ENCODE measurements at places on chromosomes 6 and 20.
A peak's percentile ranks its signal among the peaks of the same experiment; 100 is the strongest.

DNA sequence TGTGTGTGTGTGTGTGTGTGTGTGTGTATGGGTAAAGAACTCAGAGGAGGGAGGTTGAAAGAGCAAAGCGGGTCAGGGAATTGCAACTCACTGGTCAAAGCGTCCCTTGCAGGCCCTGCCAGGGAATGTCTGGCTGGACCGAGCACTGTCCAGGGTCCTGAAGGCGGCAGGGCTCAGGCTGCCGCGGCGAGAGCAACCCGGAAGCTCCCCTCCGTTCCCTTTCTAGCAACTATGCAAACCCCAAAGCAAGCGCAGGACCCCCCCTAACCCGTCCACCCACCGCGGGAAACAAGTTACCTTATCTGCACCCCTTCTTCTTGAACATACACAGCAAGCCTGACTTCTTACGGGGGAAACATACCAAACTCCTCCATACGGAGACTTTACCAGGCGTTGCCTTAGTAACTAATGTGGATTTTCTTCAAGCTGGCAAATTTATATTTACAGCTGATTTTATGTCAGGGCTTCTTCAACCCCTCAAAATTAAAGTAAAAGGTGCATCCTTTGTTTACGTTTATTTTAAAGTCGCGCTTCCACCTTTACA lies 538 bp upstream of the GRM1 start:
- DNase-seq, result no peak

- DNase-seq, result no peak
Measured at GRCh38 chr6:155197932-155198331, 65.9 kb upstream of the CLDN20 start.

DNA sequence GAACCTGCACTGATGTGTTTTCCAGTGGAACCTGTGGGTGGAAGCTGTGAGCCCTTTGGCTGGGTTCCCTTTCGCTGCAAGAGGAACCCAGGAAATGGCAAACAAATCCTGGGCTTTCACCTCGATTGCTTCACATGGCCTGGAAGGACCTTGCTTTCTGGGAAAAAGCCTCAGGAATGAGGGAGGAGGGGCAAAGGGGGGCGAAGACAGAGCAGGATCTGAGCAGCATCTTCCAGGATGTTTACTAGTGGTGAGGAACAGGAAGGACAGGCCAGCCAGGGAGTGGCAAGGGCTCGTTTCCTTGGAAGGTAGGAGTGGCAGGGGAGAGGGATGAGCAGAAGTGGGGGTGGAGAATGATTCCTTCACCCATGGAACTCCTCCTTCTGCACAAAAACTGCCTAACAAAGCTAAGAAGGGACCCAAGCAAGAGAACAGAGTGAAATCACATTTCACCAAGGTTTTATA lies 5.9 kb downstream of the SLC2A10 start:
- no peak for DNase-seq

DNA sequence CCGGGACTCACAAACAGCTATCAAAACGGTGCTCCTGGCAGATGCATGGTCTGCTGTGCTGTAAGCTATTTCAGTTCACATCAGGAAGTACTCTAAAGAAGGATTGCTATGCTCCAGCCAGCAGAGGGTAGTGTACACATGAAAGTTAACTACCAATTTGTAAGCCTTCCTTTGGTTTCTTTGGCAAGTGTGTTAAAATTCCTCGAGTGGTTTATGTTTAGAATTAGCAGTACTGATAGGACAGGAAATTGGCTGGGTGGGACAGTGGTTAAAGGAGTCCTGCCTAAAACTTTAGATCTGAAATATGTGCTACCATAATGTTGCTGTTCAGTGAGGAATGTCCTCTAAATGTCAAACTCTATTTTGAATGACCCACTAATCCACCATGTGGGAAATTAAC lies 47.4 kb downstream of the TRMT11 start:
- no peak for DNase-seq

DNA sequence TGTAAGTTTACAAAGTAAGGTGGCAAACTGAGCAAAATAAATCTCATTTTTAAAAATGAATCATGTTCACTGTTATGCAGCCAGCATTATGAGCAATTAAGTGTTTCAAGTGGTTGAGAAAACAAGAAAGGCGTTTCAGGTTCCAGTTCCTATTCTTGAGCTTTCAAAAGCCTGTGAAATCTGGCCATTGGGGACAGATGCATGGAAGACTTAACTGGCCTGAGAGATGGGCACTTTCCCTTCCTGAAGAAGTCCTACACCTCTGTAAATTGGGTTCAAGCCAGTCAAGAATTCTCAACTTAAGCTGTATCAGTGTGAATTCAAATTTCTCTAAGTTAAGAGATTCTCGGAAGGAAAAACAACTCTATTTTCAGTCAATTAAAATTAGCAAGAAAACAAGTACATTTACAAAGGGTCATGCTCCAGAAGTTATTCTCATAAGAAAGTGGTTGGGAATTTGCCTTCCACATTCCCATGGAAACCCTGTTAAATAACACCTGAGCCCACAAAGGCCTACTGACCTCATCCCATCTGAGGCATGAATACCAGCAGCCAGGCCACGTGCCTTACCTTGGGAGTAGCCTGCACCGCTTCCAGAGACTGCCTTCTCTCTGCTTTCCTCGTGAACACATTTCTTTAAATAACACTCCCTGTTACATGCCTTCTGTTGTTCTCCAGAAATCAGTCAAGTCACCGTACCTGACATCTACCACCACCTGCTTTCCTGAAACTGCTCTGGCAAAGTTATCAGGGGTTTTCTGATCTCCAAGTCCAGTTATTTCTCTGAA lies 19.4 kb downstream of the MAP3K5 start:
- no peak for DNase-seq

- no peak for DNase-seq
Measured at GRCh38 chr6:104541411-104541810, 318.3 kb downstream of the HACE1 start.

- no peak for DNase-seq
Measured at GRCh38 chr6:37068356-37069270, 63.2 kb downstream of the FGD2 start.

DNA sequence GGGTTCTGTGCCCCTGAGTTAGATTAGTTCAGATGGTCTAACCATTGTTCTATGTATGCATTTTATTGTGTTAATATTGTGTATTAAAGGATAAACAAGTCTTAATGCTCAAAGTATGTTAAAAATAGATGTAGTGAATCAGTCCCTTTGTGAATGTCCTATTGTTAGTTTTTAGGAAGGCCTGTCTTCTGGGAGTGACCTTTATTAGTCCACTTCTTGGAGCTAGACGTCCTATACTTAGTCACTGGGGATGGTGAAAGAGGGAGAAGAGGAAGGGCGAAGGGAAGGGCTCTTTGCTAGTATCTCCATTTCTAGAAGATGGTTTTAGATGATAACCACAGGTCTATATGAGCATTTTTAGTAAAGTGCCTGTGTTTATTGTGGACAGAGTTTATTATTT lies 12.3 kb upstream of the HMGN4 start:
- no peak for DNase-seq

DNA sequence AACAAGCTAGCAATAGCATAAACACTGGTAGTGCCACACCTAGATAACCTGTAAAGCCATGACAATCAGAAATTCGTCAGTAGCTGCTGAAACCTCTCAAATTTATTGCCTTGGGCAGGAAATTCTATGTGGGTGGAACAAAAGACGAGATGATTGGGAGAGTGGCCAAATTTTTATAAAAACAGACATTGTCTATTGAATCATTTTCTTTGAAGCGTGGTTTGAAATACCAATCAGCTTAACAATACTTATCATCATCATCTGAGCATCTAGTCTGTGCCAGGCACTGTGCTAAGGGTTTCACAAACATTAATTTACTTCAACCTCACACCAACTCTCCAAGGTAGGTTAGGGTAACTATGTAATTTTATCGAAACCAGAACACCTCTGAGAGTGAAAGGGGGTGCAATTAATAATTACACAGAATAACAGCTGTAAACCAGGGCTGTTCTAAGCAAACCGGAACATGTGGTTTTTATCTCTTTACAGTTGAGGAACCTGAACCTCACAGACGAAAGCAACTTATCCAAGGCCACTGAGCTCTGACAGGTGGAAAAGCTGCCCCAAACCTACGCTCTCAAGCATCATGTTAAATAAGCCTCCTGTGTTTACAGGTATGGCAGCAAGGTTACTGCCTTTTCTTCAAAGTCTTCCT lies 43.4 kb downstream of the NHSL1 start:
- DNase-seq, result no peak

- DNase-seq, result no peak
Measured at GRCh38 chr6:139361211-139361610, 13.2 kb downstream of the CITED2 start.

DNA sequence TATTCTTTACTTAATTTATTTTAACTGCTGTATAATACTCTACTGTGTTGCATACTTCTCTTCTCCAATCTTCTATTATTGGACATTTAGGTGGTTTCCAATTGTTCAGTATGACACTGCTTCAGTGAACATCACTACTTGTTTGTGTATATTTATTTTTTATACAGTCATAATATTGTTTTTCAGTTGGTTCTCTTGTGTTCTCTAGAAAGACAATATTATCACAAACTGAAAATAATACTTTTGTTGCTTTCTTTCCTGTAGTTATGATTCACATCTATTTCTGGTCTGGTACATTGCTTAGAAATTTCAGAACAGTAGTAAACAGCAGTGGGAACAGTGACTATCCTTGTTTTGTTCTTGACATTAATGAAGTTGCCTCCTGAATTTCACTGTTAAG lies 62.8 kb upstream of the GTSF1L start:
- DNase-seq, result no peak

GRCh38 chr20:4089756-4090487 lies 74.6 kb upstream of the RNF24 start:
- no peak for DNase-seq

GRCh38 chr6:148502083-148502772 lies 159.6 kb downstream of the SASH1 start:
- DNase-seq, result no peak

GRCh38 chr20:50304923-50305635 lies 114.4 kb downstream of the CEBPB start:
- no peak for DNase-seq

GRCh38 chr6:138432063-138432356 lies 28.0 kb downstream of the HEBP2 start:
- DNase-seq, result no peak

DNA sequence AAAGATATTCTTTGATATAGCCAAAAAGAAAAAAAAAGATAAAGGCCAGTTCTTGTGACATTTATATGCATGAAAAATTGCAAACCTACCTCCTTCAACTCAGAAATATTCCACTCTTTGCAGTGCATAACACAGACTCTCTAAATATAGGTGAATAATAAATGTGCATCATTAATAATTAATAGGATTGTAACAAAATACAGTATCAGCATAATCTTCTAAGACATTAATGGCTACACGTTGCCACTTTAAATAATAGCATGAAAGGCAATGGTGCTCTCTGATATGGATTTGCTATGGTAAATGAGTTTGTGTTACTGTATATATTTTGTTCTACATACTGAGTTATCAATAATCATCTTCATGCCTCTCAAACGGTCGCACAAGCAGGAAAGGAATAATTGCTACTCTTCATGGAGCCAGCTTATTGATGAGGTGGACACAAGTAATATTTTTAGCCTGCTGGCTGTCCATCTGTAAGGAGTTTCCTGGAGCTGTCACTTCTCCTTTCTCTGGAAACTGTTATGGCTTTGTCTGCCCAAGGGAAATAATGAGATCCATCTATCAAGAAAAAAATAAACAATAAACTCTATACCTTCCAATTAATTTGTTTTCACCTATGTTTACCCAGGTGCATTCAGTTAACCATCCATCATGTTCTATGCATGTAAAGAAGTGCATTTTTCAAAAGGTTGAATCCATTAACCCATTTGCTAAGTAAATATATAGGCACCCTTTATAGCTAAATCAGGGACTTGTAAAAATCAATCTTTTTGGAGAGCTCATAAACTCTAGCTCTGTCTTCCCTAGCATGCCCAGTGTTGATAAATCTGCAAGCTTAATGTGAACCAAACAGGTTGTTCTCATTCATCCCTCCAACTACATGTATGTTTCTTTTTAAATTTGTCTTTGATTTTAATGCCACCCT lies 253.0 kb downstream of the NKAIN2 start:
- peak; percentile 99 for DNase-seq

DNA sequence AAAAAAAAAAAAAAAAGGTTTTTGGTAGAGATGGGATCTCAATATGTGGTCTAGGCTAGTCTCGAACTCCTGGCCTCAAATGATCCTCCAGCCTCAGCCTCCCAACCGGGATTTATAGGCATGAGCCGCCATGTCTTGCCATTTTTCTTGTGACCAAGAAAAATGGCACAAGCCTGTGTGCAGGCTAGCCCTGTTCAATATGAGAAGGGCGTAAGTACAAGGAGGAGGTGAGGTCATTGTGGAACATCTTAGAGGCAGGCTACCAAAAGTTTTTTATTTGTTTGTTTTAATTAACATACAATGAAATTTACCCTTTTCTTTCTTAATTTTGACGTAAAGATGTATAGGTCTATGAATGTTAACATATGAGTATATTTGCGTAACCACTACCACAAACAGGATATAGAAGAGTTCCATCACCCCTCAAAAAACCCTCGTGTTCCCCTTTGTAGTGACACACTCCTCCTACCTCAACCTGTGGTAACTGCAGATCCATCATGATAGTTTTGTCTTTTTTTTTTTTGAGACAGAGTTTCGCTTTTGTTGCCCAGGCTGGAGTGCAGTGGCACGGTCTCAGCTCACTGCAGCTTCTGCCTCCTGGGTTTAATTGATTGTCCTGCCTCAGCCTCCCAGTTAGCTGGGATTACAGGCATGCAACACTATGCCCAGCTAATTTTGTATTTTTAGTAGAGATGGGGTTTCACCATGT lies 28.3 kb upstream of the KIF3B start:
- DNase-seq, result no peak

DNA sequence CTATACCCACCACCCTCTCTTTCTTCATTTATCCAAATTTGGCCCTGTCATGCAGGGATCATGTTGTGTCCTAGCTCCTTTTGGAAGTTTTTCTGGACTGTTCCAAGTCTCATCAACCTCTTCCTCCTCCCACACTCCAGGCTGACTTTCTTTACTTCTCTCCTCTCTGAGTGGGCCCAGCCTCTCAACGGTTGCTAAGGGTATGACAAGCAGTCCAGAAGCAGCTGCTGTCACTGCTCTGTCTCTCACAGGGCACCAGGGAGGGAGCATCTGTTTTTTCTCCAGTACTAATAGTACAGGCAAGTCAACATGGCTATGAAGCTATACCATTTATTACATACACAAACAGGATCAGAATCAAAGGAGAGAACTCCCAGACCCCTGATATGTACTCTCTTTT lies 8.2 kb downstream of the NT5DC1 start:
- DNase-seq, result no peak

GRCh38 chr6:14728396-14729024 lies 517.4 kb upstream of the JARID2 start:
- DNase-seq, result no peak

- DNase-seq, result no peak
Measured at GRCh38 chr6:15546591-15546990, 116.2 kb downstream of the DTNBP1 start.

- DNase-seq, result no peak
Measured at GRCh38 chr6:92910646-92911045, 508.7 kb downstream of the EPHA7 start.

DNA sequence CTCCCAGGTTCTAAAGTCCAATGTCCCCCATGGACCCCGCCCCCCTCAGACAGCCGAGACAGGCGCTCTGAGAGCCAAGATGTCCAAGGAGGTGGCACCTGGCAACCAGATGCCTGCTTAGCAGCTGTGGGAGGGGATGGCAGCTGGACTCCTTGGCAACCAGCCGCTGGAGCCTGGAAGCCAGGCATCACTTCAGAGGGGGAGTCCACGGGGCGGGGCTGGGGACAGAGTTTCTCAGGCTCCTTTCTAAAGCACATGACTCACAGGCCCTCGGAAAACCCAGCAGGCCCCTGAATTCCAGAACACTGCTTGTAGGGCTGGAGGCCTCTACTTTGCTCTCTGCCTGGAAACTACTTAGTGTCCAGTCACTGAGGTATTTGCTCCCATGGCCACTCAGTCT lies 51.5 kb downstream of the PREX1 start:
- DNase-seq, result no peak

Measured in NCI-H1436 treated with DMSO at 0.1 percent for 48 hours (cell line).